ENCODE measurements at places on chromosomes 3 and 15. TPM values are rescaled to one million over a fixed set of nuclear protein-coding genes. Genes with fewer than 3 reads are reported as not detected.

The SCG3 gene
- not detected for total RNA-seq

GRCh38 chr3:60933824-60934223, 317.4 kb downstream of the FHIT start:
- H3K27ac ChIP-seq: no peak overlapping the region
- no peak overlapping the region for H3K4me3 ChIP-seq
- DNase-seq: no peak
- no peaks in the 10 kb centered on the region for H3K27me3 ChIP-seq

- peak overlapping the region; percentile 77 for H3K4me3 ChIP-seq
- no peaks in the 10 kb centered on the region for H3K27me3 ChIP-seq
- peak overlapping the region; percentile 47 for H3K27ac ChIP-seq
- DNase-seq: no peak
These were observed 26.3 kb downstream of the BMF start for GRCh38 chr15:40082195-40082883.

DNA sequence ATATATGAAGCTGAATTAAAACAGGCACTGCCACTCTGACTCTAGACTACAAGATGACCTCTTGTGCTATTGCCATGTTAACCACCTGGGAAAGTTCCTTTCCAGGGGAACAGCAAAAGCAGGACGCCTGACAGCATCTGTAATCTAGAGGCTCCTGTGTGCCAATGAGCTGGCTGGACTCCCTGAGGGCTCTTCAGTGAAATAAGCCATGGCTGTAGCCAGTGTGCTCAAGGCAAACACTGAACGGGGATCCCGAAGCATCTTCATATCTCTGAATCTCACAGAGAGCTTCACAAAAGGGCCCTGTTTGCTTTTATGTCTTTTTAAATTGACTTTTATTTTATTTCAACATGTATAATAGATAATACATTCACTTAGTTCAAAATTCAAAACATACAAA, 57.2 kb downstream of the BFSP2 start:
- no peak overlapping the region for H3K4me3 ChIP-seq
- peaks cover 2% of the 10 kb centered on the region for H3K4me1 ChIP-seq
- no peaks in the 10 kb centered on the region for H3K36me3 ChIP-seq
- H3K27me3 ChIP-seq: peaks cover 11% of the 10 kb centered on the region
- H3K27ac ChIP-seq: no peak overlapping the region

DNA sequence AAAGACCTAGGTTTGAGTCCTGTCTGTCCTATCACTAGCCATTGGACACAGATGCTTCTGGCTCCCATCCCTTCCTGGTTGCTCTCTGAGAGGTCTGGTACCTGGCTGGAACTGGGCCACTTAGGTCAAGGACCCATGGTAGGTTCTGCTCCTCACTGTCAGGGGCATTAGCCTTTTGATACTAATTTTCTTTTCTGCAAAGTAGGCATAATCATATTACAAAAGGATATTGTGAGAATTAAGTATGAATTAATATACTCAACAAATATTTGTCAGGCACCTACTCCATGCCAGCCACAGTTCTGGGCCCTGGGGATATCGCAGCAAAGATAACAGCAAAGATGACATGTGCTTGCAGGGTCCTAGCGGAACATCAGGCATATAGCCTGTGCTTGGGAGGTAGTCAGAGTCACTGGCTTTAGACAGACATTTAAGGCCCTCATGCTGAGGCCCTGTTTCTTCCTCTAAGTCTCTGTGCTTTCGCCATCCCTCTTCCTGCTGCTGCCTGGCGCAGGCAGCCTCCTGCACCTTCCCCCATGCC, 25.6 kb upstream of the LCTL start:
- H3K27me3 ChIP-seq: peaks cover 3% of the 10 kb centered on the region
- DNase-seq: peak; percentile 8
- H3K36me3 ChIP-seq: no peaks in the 10 kb centered on the region

DNA sequence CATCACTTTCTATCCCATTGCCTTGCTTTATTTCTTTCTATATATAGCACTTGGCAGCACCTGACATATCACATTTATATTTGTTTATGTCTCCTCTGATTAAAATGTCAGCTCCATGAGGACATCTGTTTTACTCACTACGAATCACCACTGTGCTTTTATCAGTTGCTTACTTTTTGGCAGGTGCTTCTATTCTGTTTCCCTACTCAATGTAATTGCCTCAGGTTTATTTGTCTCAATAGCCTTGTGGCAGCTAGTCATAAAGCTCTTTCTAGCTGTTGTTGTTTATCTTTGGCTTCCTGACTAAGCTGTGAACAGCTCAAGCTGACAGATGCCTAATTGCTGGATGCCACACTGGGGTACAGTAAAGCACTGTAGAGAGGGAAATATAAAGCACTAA, 85.5 kb downstream of the VPS13C start:
- H3K36me3 ChIP-seq: peaks cover 20% of the 10 kb centered on the region
- H3K27me3 ChIP-seq: no peaks in the 10 kb centered on the region
- no peak overlapping the region for H3K27ac ChIP-seq
- H3K4me1 ChIP-seq: no peaks in the 10 kb centered on the region
- H3K4me3 ChIP-seq: no peak overlapping the region

DNA sequence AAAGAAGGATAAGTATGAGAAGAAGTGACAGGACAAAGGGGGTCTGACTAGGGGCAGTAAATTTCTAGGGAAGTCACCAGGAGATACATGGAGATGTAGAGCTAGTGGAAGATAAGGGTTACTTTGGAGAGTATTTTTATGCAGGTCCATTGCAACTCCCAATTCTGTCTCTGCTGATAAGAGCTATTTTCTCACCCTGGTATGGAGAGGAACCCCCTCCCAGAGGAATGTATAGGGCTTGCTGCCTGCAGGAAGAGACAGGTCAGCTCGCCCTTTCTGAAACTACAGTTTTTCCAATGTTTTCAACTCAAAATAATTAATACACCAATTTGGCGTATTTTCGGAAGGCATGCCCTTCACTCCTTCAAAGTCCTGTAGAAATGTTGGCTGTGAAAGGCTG, 11.4 kb upstream of the CORO2B start:
- no peaks in the 10 kb centered on the region for H3K36me3 ChIP-seq
- no peak overlapping the region for H3K4me3 ChIP-seq
- DNase-seq: no peak
- H3K27ac ChIP-seq: no peak overlapping the region
- peaks cover 8% of the 10 kb centered on the region for H3K27me3 ChIP-seq

The CELF6 gene
- 0.36 TPM for total RNA-seq
